ENCODE measurements at places on chromosomes 11 and 22. TPM values are rescaled to one million over a fixed set of nuclear protein-coding genes. Genes with fewer than 3 reads are reported as not detected.
A peak's percentile ranks its signal among the peaks of the same experiment; 100 is the strongest.

Gene BRSK2
- 0.16 TPM for total RNA-seq

Gene GAL3ST3
- total RNA-seq, result 3.1 TPM

Gene OLFML1
- 5.3 TPM for total RNA-seq

Gene FOLH1
- 0.59 TPM for total RNA-seq

Gene FUT4
- total RNA-seq, result 2.4 TPM

Gene RHOD
- 25.8 TPM for total RNA-seq

Gene SEZ6L
- total RNA-seq, result 0.65 TPM

Gene CCDC86
- total RNA-seq, result 10.3 TPM

Gene OR5M11
- not detected for total RNA-seq

Gene CASP4
- 17.1 TPM for total RNA-seq

Gene CD81
- 663 TPM for total RNA-seq

DNA sequence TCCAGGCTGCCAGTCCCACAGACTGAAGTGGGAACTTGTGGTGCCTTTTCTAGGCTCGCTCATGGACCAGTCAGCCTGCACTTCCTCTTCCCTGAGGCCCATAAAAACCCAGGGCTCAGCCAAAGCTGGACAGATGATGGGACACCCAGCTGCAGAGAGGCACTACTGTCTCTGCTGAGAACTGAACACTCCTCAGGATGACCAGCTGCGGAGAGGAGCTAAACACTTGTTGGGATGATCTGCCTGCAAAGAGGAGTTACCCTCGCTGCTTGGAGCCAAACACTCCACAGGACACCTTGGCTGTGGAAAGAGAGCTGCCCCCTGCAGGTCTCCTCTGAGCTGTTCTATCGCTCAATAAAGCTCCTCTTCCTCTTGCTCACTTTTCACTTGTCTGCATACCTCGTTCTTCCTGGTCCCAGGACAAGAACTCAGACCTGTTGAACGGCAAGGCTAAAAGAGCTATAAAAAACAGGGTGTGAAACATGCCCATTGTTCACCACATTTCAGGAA is 465.5 kb downstream of the GUCY1A2 start:
- no peak for DNase-seq

GRCh38 chr22:47000256-47000655 is 237.8 kb downstream of the TBC1D22A start:
- no peak for DNase-seq

- no peak for DNase-seq
Measured at GRCh38 chr22:32665676-32666075, 135.8 kb upstream of the TIMP3 start.

- no peak for DNase-seq
Measured at GRCh38 chr11:60469723-60470122, 14.1 kb downstream of the MS4A1 start.

DNA sequence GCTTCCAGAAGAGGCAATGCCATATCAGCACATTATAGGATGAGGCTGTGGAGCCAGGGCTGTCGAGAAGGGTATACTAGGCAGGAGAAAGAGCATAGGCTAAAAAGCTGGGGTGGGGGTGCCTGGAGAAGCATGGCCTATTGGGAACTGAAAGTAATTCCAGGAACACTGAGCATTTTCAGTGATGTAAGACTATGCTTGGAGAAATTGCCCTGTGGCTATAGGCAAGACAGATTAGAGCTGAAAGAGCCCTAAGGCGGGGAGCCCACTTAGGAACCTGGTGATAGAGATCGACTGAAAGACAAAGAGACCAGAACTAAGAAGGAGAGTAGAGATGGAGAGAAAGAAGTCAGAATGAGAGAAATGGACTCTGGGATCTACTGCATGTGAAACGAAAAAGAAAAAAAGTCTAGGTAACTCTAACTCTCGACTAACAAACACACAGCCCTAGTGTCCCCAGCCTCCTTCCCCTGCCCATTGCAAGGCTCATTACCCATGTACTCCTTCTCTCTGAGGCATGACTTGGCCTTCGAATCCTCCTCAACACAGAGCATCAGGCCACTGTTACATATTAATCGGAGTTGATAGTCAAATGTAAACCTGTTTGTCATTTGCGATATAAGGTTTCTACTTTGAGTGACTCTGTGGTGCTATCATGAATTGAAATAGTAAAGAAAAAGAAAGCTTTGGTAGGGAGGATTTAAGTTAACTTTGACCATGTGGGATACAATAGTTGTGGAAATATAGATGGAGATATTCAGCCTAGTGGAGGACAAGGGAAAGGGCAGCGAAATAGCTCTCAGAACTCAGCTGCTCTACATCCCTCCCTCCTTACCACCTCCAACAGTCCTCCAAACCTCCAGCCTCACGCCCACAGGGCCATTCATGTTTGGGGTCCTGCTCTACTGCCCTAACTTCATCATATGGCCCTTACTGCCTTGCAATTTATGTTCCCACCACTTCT is 52.3 kb upstream of the BMAL1 start:
- no peak for DNase-seq

- DNase-seq, result peak; percentile 63
Measured at GRCh38 chr11:44409558-44410236, 99.8 kb upstream of the ALX4 start.

- no peak for DNase-seq
Measured at GRCh38 chr22:50329236-50329635, 2.4 kb upstream of the DENND6B start.

DNA sequence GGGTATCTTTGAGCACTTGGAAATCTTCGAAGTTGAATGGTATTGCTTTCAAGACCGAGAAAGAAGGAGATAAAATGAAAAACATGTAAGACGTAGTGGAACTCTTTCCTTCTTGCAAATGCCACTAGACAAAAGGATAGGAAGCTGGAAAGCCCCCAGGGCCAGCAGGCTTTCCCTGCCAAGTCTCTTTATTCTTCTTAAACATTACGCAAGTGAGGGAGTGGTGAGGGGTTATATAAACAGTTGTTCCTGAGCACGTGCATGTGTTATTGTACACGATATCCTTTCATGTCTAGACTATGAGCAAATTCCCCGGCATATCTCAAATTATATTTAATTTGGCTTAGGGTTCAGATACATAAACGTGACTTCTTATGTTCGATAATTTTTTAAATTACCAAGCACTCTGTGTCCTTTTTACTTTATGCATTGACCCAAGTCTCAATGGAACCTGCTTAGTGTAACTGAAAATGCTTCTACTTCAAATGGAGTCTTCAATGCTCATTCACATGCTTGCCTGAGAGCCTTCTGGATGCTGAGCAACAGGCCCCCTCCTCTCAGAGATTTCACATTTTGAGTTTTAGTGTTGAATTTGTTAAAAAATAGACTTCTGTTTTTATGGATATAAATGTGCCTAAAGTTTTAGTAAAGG is 59.0 kb downstream of the PPP2R1B start:
- no peak for DNase-seq

GRCh38 chr11:7969756-7970646 is 4.8 kb upstream of the NLRP10 start:
- no peak for DNase-seq

GRCh38 chr22:36452250-36452977 is 29.0 kb downstream of the TXN2 start:
- DNase-seq, result no peak

DNA sequence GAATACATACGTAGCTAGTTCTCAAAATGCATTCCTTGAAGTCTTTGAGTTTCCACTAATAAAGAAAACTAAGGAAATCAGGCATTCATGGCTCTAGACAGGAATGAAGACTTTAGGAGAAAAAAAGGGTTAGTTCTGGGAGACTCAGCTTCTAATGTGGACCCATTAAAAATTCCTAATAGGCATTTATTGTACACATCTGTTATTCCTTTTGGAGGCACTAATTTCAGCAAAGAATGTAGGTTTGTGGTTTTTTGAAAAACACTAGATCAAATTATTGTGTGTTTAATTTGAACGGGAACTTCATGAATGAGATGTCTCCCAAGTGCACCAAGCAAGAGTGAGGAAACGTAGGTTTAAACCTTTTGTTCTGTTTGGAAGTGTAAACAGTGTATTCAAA is 42.7 kb downstream of the PARVA start:
- no peak for DNase-seq

DNA sequence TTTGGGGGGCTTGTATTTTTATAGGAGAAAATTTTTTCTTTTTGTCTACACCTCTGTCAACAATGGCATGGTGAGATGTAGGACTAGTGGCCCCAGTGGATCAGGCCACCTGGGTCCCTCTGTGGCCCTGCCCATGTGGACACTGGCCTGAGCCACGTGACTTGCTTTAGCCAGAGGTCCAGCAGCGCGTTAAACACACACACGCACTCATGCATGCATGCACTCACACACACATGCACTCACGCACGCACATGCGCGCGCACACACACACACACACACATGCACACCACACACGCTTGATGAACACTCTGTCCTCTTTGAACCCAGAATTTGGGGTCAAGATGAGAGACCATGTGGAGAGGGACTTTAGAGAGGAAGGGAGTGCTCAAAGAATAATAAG is 59.4 kb upstream of the NUP50 start:
- no peak for DNase-seq

GRCh38 chr11:48029681-48030290 is 49.4 kb downstream of the PTPRJ start:
- DNase-seq, result no peak

- no peak for DNase-seq
Measured at GRCh38 chr11:95066716-95067038, at the start of gene SRSF8. SRSF8 (plus strand) TSS chr11:95066919; CDS start chr11:95067227, 308 bp downstream.

DNA sequence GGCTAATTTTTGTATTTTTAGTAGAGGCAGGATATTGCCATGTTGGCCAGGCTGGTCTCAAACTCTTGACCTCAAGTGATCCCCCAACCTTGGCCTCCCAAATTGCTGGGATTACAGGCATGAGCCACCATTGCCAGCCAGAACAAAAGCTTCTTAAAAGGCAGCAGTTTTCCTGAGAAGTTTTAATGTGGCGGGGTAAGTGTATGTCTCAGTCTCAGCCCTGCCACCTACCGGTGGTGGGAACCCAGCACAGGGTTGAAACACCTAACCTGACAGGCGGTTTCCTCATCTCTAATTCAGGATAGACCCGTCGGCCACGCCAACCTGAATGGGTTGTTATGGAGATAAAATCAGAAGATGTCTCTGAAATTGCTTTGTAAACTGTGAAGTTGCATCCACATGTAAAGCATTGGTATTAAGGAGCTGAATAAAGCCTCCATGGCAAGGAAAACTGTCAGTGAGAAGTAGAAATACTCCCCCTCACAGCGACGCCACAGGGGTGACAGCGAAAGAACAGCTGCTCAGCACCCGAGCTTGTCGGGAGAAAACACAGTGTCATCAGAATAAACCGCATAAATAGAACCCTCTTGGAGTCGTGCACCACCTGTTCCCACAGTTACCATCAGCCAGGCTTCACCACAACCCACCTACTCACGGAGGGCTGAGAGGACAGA is 165.9 kb upstream of the NCAM1 start:
- no peak for DNase-seq

- no peak for DNase-seq
Measured at GRCh38 chr22:46178755-46179505, 28.6 kb downstream of the PPARA start.

- no peak for DNase-seq
Measured at GRCh38 chr11:18617688-18618341, 16.3 kb downstream of the SPTY2D1 start.

DNA sequence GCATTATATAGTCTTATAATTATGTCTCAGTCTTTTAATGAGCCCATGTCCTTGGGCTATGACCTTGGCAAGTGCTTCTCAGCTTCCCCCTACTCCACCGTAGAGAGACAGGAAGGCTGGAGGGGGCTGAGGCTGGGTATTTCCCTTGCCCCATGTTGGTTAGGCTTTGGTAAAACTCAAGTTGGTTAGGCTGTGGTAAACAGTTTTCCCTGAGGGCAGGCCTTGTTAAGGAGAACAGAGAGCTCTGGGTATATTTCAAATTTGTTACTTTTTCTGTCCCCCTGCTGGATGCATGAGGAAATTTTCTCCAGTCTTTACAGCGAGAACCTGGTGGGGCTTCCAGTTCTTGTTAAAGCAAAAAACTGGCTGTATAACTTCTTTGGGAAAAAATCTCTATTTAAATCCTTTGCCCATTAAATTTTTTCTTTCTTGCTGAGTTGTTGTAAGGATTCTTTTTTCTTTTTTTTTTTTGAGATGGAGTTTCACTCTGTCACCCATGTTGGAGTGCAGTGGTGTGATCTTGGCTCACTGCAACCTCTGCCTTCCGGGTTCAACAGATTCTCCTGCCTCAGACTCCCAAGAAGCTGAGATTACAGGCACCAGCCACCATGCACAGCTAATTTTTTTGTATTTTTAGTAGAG is 12.2 kb upstream of the DCHS1 start:
- no peak for DNase-seq

GRCh38 chr11:126214441-126214840 is 2.9 kb downstream of the FAM118B start:
- no peak for DNase-seq

GRCh38 chr11:61769946-61770683 is 17.7 kb downstream of the MYRF start:
- no peak for DNase-seq

DNA sequence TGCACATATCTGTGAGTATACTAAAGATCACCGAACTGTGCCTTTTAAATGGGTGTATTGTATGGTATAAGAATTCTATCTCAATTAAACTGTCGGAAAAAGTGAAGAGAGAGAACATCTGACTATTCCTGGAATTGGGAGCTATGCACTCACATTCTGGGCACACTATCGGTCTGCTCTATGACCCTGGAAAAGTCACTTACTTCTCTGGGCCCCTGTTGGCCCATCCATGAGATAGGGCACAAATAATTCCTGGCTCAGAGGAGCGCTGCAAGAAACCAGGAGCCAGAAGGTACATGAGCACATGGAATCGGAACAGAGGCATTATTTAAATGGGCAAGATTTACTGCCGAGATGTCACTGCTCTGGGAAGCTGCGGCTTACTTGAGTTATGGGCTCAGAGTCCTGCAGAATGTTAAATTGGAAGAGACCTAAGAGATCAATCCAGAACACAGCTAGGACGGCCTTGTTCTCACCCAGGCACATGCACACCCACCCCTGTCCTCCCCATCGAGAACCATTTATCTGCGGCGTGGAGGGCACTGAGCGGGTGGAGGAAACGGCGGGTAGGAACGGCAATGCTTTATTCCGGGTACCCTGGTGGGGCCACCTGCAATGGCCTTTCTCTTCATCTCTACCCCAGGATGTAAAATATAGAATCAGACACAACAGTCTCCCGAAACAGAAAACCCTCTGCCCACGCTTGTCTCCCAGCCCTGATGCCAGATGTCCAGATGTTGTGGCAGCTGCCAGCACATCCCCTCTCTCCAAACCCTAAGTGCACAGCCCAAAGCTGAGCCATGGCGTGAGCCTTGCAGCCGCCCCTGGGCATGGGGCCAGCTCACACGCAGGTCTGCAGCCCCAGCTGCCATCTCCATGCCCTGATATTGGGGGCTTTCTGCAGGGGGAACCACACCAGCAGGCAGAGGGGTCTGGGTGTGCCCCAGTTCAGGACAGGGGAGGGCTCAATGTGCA is 142.4 kb downstream of the DSCAML1 start:
- DNase-seq, result no peak

DNA sequence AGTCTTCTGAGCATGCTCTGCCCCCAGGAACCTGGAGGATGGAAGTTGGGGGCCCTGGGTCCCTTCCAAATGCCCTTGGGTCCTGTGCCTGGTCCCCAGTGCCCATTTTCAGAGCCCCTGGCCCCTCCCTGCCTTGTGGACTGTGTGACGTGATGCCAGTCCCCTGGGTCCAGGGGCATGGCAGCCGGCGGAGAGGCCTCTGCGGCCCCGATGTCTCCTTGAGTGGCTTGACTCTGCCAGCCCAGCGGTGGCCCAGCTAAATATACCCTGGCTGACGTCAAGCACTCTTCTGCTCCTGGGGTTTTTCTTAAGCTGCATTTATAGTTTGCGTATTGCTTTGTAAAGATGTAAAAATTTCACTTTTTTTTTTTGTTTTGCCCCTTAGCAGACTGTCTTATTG is 35.2 kb upstream of the PARVG start:
- no peak for DNase-seq
